Aorta (tissue), 5 donors: ENCODE measurements at places on chromosomes 6 and 20. TPM values are rescaled to one million over a fixed set of nuclear protein-coding genes. Genes with fewer than 3 reads are reported as not detected.

PRDM13 gene
- not detected for total RNA-seq

ZSCAN12 gene
- 5.0 TPM for total RNA-seq

SLC12A5 gene
- 0.94 TPM for total RNA-seq

NKAIN2 gene
- 1.9 TPM for total RNA-seq

GABRR1 gene
- total RNA-seq, result 1.8 TPM

IER3 gene
- total RNA-seq, result 72.9 TPM

ZSWIM3 gene
- total RNA-seq, result 2.5 TPM

DNA sequence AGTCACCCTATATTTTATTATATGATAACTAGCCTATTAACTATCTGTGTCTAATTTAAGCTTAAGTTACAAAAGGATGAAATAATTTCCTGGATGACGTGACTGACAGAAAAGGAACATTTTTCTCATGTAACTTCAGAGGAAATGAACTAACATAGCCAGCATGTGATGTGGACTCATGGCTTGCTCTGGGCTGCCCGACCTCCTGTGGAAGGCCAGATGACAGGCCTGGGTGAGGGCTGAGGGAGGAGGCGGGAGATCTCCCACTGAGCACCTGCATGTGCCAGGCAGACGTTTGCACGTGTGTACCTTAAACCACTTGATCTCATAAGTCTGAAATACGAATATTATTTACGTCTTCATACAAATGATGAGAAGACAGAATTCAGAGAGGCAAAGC is 321.1 kb downstream of the SYNE1 start:
- H3K4me1 ChIP-seq, result no peaks in the 10 kb centered on the region
- no peak overlapping the region for H3K4me3 ChIP-seq
- no peaks in the 10 kb centered on the region for H3K27me3 ChIP-seq
- DNase-seq, result no peak
- peak overlapping the region; percentile 13 for H3K27ac ChIP-seq

- H3K27ac ChIP-seq, result no peak overlapping the region
- no peaks in the 10 kb centered on the region for H3K36me3 ChIP-seq
- no peaks in the 10 kb centered on the region for H3K27me3 ChIP-seq
- DNase-seq, result no peak
- H3K4me1 ChIP-seq, result no peaks in the 10 kb centered on the region
- H3K4me3 ChIP-seq, result no peak overlapping the region
These were observed 66.0 kb upstream of the ADGRG6 start for GRCh38 chr6:142235791-142236190.

DNA sequence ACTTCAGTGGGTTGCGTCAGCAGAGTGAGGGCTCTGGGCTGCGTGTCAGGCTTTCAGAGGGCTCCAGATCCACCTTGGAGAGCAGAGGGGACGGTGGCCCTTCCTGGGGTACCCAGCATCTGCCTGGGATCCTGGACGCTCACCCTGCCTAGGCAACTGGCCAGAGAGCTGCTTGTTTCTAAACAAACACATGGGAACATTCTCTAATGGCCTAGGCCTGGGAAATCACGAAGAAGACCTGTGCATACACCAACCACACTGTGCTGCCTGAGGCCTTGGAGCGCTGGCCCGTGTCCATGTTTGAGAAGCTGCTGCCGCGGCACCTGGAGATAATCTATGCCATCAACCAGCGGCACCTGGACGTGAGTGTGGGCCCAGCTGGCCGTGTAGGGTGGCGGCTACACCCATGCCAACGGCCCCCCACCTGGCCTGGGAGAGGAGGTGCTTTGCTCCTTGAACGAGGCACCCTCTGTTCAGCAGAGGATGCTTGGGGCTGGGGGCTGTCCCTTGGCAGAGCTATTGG is 32.2 kb downstream of the PYGB start:
- H3K36me3 ChIP-seq, result no peaks in the 10 kb centered on the region
- peak; percentile 34 for DNase-seq
- no peaks in the 10 kb centered on the region for H3K27me3 ChIP-seq
- no peak overlapping the region for H3K4me3 ChIP-seq

DNA sequence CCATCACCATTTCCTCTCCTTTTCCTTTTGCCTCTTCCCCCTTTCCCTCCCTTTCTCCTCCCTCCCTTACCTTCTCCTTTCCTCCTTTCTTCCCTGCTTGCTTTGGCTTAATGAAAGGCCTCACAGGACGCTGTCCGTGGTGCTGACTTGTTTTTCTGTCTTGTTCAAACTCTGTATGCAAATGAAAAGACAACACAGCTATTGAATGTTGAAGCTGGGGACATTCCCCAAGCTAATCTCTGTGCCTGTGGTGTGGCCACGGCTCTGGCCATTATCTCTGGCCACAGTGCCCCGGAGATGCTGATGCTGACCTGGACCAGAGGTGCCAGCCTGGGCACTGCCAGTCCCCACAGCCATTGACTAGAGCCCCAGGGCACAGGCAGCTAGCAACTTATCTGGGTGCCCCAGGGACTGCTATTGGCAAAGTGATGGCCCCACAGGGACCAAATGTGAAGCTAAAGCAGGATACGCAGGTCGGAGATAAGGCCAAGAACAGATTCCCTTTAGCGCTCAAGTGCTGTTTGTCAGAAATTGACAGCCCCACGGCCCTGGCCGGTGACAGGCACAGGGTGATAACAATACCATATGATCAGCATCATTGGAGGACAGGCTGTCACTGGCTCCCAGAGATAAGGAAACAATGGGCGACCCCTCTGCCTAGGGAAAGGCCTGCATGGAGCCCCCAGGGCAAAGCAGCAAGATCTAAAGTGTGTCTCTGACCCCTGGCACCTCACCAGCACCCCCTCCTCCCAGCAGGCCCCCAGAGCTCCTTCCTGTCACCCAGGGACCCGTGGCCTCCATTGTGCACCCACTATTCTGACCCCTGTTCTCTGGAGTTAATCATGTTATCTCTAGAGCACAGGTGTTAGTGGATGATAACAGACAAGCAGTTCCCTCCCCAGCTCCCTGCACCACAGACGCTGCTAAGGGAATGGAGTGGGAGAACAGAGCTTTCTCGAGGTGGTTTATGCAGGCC is 31.6 kb upstream of the SLC32A1 start:
- H3K4me1 ChIP-seq, result no peaks in the 10 kb centered on the region
- H3K36me3 ChIP-seq, result no peaks in the 10 kb centered on the region
- H3K4me3 ChIP-seq, result no peak overlapping the region
- no peak for DNase-seq
- H3K27me3 ChIP-seq, result no peaks in the 10 kb centered on the region
- no peak overlapping the region for H3K27ac ChIP-seq

- H3K4me3 ChIP-seq, result no peak overlapping the region
- no peaks in the 10 kb centered on the region for H3K4me1 ChIP-seq
- H3K27me3 ChIP-seq, result no peaks in the 10 kb centered on the region
- no peaks in the 10 kb centered on the region for H3K36me3 ChIP-seq
- no peak for DNase-seq
These were observed 617.2 kb downstream of the PTPRT start for GRCh38 chr20:42572320-42573016.

DNA sequence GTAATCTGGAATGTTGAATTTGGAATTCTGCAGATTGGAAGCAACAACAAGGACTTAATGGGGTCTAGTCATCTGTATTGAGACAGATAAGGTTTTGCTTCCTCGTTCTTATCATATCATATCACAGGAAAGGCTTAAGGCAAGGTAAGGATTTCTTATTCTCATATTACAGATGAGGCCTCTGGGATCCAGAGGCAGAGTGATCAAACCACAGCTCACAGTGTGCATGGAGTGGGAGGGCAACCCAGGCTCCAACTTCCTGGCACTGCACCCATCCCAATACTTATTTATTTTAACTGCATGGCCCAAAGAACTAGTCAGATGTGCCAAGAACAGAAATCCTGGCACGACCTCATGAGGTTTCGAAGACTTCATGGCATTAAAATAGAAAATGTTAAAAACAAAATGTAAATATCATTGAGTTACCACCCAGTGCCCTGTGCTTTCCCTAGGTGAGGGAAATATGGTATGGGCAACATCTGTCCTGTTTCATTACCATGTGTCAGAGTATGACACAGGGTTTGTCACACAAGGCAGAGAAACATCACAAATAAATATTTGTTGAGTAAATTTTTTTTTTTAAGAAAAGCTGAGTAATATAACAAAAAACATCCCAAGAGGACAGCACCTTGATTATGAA is 191.9 kb downstream of the ISM1 start:
- DNase-seq, result no peak
- H3K4me1 ChIP-seq, result peaks cover 3% of the 10 kb centered on the region
- no peak overlapping the region for H3K27ac ChIP-seq
- no peaks in the 10 kb centered on the region for H3K27me3 ChIP-seq

DNA sequence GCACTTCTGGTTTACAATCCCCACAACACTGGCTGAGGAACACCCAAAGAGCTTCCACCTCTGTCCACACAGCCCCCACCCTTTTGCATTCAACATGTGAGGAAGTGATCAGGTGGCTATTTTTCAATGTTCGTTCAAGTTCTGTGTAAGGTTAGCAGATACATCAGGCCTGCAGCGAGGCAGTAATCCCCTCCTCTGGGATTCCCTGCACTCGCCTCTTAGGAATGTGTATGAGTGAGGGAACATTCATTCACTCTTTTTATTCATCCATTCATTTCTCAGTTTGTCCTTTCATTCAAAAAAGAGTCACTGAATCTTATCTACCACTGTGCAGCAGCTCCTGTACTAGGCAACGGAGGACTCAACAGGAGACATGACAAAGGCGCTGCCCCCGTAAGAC is 236.4 kb upstream of the PRDM1 start:
- H3K4me1 ChIP-seq, result no peaks in the 10 kb centered on the region
- H3K27me3 ChIP-seq, result no peaks in the 10 kb centered on the region
- no peak for DNase-seq
- no peak overlapping the region for H3K27ac ChIP-seq

GRCh38 chr6:33962246-33963027 is 158.6 kb upstream of the MLN start:
- no peak overlapping the region for H3K27ac ChIP-seq
- no peak overlapping the region for H3K4me3 ChIP-seq
- H3K4me1 ChIP-seq, result no peaks in the 10 kb centered on the region
- no peaks in the 10 kb centered on the region for H3K27me3 ChIP-seq
- peak; percentile 61 for DNase-seq

- no peaks in the 10 kb centered on the region for H3K4me1 ChIP-seq
- no peaks in the 10 kb centered on the region for H3K36me3 ChIP-seq
- H3K27ac ChIP-seq, result no peak overlapping the region
- H3K27me3 ChIP-seq, result no peaks in the 10 kb centered on the region
These were observed 4.6 kb upstream of the CPXM1 start for GRCh38 chr20:2804852-2805688.

DNA sequence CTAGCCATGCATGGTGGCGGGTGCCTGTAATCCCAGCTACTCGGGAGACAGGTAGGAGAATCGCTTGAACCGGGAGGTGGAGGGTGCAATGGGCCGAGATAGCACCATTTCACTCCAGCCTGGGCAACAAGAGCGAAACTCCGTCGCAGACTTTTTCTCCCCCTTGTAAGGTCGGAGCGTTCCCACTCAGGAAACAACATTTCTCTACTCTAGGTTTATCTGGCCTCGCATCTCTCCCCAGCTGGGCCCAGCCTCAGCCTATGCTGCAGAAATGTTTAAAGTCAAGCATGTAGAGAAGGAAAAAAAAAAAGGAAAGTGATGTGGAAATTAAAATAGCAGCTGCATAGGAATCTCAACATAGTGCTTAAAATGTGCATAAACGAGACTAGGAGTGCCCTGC is 172.3 kb downstream of the TRIM27 start:
- no peak for DNase-seq
- no peaks in the 10 kb centered on the region for H3K4me1 ChIP-seq
- no peak overlapping the region for H3K4me3 ChIP-seq
- H3K27ac ChIP-seq, result no peak overlapping the region
- H3K36me3 ChIP-seq, result no peaks in the 10 kb centered on the region

GRCh38 chr6:104522533-104522932 is 337.2 kb downstream of the HACE1 start:
- no peaks in the 10 kb centered on the region for H3K36me3 ChIP-seq
- H3K27me3 ChIP-seq, result no peaks in the 10 kb centered on the region
- H3K27ac ChIP-seq, result no peak overlapping the region
- no peak overlapping the region for H3K4me3 ChIP-seq
